ENCODE measurements at places on chromosomes 4 and X.

DNA sequence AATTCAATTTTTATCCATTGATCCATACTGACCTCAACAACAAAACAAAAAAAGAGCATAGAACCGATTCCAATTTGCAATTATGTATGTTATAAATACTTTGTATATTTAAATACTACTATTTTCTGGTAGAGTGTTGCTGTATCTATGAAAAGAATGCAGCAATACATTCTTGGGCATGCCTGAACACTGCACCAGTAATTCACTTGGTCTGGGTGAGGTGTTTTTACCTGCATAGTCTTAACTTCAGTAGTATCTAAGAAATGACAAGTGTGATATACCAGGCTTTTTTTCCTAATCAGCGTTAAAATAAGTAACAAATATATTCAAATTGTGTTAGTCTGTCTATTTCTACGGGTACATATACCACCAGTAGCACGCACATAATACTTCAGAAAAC is 120.2 kb downstream of the KLHL13 start:
- no peak for DNase-seq

DNA sequence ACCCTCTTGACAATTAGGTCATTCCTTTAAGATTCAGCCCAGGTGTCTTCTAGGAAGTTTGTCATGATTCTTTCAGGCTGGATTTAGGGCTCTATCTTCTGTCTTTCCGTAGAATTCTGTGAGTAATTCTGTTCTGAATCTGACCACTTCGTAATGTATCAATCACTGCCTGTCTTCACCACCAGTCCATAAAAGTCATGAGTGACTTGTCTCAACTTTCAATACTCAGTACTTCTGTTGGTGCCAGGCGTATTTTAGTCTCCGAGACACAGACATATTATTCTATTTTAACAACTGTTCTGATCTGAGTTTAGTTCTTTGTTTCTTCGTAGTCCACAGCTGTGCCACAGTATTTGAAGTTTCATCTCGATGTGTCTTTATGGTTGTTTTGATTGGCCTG is 310.7 kb downstream of the PPARGC1A start:
- DNase-seq = no peak

- DNase-seq = no peak
Measured at GRCh38 chr4:62119195-62119594, 919.1 kb downstream of the ADGRL3 start.

DNA sequence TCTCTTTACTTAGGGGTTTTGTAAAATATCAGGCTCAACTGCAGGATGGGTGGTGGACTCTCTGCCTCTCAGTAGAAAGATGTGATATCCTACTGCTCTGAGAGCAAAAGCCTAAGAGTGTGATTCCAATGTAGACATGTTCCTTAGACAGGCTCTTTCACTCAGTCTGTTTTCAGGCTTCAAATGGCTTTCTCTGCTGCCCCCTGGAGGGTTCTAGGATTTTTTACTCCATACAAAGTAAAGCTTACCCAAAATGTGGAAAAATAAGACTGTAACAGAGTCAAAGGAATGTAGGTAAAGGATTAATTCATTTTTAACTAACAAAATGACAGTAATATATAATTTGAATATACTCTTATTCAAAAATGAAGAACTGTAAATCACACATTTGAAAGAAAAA is 32.1 kb downstream of the ZGRF1 start:
- DNase-seq = peak; percentile 1

DNA sequence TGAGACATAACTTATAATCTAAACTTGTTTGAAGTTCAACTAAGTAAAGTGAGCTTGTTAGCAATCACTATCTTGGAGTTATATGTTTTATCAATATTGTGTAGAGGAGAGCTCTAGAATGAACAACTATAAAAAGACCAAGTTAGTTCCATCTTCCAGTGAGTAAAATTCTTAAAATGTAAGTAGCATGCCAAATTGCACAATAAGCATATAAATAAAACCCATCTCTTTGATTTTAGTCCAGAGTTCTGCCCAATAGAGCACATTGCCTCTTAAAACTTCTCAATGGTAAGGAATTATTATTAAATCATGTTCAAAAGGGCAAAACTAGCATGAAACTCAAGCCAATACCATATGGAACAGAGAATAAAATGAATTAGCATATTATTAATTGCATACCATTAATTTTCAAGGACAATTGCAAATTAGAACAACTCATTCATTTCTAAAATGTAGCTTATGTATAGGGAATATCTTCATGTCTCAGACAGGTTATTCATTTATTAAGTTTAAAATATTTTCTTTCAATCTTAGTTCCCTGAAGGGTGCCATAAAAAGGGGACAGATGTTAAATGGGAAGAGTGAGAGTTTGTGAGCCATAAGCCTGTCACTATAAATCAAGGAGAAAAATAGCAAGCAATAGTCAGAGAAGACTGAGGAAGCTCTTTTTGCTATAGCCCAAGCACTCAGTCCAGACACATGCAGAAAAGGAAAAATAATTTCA is 507.6 kb downstream of the CENPC start:
- no peak for DNase-seq
